ENCODE measurements at places on chromosomes 5 and 9.

DNA sequence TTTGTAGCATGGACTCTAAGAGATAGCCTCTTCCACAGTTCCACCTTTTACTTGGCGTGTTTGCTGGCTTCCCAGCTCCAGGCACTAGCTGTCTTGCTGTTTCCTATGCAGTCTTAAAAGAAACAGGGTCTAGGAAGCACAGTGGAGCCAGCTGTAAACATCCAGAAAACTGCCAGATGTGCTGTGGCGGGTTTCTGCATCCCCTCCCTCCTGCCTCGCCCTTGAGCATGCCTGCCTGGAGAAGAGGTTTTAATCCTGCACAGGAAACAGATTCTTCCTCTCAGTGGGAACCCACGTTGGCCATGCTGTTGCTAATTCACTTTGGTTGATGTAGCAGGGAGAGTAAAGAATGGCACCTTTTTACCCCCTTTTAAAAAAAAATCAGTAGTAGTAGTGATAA lies 121.3 kb downstream of the RPS23 start:
- no peak overlapping the region for H3K27ac ChIP-seq
- no peak overlapping the region for H3K4me3 ChIP-seq
- H3K4me1 ChIP-seq, result no peaks in the 10 kb centered on the region
- H3K27me3 ChIP-seq, result no peaks in the 10 kb centered on the region
- no peaks in the 10 kb centered on the region for H3K36me3 ChIP-seq

DNA sequence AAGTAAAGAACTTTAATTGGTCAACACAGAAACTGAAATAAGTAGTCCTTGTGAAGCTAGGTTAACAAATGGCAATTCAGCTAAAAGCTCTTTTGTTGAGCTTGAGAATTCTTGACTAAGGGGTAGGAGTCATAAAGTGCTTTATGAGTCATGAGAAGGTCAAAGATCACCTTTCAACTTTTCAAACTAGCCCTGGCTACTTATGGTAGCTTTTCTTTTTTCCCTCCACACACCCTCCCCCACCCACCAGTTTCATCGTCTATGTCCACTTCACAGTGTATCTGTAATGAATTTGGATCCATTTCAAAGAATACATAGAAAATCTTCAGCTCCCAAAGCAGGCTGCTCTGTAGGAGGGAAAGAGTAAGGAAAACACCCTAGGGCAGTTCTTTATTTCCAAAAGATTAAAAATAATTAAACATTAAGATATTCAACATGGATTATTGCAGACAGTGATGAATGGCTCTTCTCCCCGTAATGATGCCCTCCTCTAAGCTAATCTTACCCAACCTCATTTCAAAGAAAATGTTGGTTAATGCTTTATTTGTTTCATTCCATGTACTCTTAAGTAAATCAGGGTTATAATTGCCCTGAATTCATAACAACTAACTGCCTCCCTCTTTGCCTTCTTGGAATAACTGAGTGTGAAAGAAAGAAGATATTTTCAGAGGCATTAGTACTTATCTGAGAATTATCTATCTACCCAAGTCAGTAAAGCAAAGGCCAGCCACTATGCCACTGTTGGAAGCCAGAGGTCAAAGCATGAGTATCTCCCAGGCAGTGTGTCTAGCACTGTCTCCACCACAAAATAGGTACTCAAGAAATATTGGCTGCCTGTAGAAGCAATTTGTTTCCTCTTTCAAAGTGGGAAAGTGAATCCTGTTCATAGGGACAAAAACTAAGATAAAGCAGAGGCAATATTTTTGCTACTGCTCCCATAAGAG lies 290.6 kb downstream of the PIK3R1 start:
- DNase-seq, result no peak
- no peaks in the 10 kb centered on the region for H3K4me1 ChIP-seq
- H3K27ac ChIP-seq, result no peak overlapping the region
- no peak overlapping the region for H3K4me3 ChIP-seq
- H3K36me3 ChIP-seq, result no peaks in the 10 kb centered on the region
- H3K27me3 ChIP-seq, result no peaks in the 10 kb centered on the region

- H3K4me1 ChIP-seq, result peaks cover 15% of the 10 kb centered on the region
- no peak overlapping the region for H3K27ac ChIP-seq
- no peak for DNase-seq
- no peak overlapping the region for H3K4me3 ChIP-seq
- no peaks in the 10 kb centered on the region for H3K27me3 ChIP-seq
- H3K36me3 ChIP-seq, result peaks cover 18% of the 10 kb centered on the region
These were observed 17.2 kb downstream of the KDM3B start for GRCh38 chr5:138369706-138370105.

DNA sequence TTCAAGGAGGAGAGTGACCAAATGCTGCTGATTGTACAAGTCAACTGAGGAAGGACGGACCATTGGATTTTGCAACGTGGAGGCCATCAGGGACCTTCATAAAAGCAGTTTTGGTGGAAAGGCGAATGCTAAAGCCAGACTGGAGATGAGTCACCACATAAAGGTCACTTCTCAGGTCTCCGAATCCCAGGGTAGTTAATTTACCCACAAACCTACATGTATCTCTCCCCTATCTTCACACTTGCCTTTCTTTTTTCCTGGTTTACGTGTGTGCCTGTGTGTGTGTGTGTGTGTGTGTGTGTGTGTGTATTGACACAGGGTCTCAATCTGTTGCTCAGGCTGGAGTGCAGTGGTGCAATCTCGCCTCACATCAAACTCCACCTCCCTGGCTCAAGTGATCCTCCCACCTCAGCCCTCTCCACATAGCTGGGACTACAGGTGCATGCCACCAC lies 4.6 kb upstream of the CTNNA1 start:
- no peaks in the 10 kb centered on the region for H3K4me1 ChIP-seq
- H3K36me3 ChIP-seq, result no peaks in the 10 kb centered on the region
- H3K27me3 ChIP-seq, result no peaks in the 10 kb centered on the region
- no peak overlapping the region for H3K4me3 ChIP-seq

DNA sequence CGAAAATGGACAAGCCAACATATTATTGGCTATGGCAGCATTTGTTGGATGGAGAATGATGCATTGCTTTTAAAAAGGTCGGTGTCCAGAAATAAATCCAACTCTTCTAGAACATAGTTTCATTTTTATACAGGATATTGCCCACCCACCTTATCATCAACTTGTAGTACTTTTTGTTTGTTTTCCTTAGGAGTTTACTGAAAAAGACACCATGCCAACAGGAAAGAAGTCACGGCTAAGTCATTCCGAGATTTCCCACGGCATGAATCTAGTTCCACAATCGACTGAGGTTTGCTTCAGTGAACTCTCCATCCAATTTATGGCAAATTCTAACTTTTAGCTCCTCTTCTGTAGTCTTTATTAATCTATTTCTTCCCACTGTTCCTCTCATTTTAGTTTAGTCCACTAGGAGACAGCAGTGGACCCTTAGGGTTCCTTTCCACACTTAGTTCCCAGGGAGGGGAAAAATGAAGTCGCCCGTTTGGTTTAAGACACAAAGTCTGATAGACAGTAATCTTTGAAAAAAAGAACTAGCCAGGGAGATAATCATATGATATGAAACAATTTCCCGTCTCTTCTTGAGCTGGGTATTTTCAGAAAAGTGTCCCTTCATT lies 237.5 kb downstream of the AP3B1 start:
- no peak overlapping the region for H3K27ac ChIP-seq
- no peaks in the 10 kb centered on the region for H3K27me3 ChIP-seq
- no peaks in the 10 kb centered on the region for H3K4me1 ChIP-seq
- peak overlapping the region; percentile 48 for H3K4me3 ChIP-seq

DNA sequence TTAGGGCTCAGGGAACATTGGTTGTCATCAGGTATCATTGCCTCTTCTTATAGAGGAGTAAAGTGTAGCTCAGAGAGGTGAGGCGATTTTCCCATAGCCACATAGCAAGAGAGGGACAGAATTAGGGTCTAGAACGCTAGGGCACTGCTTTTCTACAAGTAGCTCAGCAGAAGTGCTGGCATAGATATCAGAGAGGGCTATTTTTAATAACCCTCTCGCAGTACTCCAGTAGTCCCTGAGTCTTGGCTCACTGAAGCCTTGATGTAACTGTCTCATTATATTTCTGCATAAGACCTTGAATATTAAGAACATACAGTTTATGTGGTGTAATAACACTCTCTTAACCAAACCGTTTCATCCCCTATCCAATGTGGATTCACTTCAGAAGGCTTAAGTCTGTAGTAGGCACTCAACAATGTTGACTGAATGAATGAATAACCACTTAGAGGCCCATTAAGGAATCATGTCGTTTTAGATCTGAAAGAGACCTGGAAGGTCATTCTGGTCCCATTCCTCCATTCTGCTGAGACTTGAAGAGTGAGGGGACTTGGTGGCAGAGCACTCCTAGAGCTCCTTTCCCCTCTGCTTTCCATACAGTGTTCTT lies 4.7 kb upstream of the FRMPD1 start:
- H3K4me3 ChIP-seq, result no peak overlapping the region
- no peaks in the 10 kb centered on the region for H3K36me3 ChIP-seq
- no peaks in the 10 kb centered on the region for H3K27me3 ChIP-seq

DNA sequence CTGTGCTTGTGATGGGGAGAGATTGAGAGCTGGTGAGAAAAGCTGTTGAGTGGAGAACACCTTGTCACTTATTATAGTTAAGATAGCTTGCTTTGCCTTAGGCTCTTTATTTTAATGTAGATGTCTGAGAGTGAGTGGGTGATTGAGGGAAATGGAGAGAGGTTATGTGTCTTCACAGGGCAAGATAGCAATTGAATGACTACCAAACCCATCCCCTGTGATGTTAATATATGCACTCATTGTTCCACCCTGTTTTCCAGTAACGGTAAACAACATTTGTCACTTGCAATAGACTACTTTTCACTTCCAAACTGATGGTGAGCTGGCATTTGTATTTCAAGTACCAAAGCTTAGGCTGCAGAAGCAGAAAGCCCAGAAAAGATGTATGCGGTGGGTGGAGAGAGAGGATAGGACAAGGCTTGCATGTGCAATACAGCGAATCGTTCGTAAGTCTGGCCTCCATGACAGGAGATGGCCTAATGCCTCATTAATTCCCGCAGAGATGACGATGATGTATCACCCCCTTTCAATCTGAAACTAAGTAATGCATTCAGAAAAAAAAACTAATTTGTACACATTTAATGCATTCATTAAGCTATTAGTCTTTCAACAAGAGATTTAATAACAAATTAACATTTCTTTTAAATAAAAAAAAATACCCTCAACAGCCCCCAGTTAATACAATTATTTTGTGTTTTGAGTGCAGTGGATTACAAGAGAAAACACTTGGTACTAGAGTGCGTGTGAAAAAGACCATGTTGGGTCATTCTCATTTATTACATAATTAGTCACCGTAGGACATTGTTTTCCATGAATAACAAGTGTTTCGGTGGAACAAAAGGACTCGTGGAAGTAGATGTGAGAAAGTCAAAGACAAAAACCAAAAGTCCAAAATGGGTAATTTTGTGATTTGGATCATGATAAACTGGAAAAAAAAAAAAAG lies 699.0 kb downstream of the BRINP1 start:
- H3K4me3 ChIP-seq, result no peak overlapping the region
- H3K36me3 ChIP-seq, result no peaks in the 10 kb centered on the region
- no peaks in the 10 kb centered on the region for H3K4me1 ChIP-seq
- H3K27ac ChIP-seq, result no peak overlapping the region
- H3K27me3 ChIP-seq, result no peaks in the 10 kb centered on the region
- DNase-seq, result no peak

DNA sequence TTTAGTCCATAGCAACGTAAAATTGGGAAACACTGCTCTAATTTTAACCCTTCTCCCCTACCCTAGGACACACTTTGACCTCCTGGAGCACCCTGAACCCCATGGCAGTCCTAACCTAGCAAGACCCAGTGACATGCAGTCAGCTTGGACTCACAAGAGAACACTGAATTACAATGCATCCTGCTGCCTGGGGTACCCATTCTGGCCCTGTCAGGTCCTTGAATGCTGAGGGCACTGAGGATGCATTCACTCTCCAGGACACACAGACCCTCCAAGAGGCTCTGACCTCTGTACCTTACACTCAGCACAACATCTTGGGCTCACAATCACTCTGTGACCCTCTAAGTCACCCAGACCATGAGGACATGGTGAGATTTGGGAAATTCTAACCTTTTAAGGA lies 1.8 kb upstream of the PROP1 start:
- H3K4me1 ChIP-seq, result no peaks in the 10 kb centered on the region
- H3K36me3 ChIP-seq, result no peaks in the 10 kb centered on the region
- no peak overlapping the region for H3K27ac ChIP-seq
- H3K27me3 ChIP-seq, result no peaks in the 10 kb centered on the region
- H3K4me3 ChIP-seq, result no peak overlapping the region
- no peak for DNase-seq

GRCh38 chr5:73143716-73144115 lies 23.3 kb downstream of the TMEM171 start:
- no peaks in the 10 kb centered on the region for H3K36me3 ChIP-seq
- H3K4me1 ChIP-seq, result no peaks in the 10 kb centered on the region
- H3K27ac ChIP-seq, result no peak overlapping the region
- H3K4me3 ChIP-seq, result no peak overlapping the region
- DNase-seq, result no peak

DNA sequence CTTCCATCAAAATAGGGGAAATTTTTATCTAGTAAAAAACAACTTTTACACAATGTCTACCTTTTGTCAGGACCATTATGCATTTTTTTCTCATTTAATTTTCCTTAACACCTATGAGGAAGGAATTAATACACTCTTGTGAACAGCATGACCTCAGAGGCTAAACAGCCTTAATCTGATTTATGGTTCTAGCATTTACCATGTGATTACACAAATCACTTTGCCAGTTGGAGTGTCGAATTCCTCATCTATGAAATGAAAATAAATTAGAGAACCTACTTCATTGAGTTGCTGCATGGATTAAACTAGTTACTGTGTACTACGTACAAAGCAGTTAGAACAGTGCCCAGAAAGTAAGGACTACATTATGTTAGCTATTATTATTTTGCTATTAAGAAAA lies 187.7 kb upstream of the MPDZ start:
- H3K27ac ChIP-seq, result no peak overlapping the region
- H3K36me3 ChIP-seq, result no peaks in the 10 kb centered on the region
- no peak overlapping the region for H3K4me3 ChIP-seq

DNA sequence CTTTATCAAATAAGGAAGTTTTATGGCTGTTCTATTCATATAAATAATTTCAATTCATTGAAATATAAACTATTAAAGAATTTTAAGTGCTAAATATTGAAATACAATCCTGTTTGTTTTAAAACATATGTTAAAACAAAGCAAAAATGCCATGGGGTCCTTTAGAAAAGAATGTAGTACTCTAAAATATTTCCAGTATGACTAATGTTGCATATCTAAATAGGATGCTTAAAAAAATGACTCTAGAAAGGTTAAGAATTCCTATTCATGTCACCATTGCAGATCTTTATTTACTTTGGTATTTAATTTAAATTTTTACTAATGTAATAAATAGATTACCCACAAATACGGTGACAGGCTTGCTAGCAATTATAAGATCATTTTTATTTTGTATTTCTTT lies 132.3 kb downstream of the ZNF608 start:
- H3K4me1 ChIP-seq, result no peaks in the 10 kb centered on the region
- H3K27me3 ChIP-seq, result no peaks in the 10 kb centered on the region
- no peak overlapping the region for H3K4me3 ChIP-seq

DNA sequence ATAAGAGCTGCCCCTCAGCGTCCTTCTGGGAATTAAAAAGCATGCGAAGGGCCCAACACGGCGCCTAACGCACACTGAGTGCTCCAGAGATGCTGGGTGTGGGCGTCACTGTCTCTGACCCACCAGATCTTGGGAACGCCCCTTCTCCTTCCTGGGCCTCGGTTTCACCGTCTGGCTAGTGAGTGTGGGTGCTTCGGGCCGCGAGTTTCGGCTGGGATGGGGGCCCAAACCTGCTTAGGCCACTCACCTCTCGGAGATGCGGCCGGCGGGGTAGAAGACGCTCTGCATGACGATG lies 3.7 kb downstream of the PIP5KL1 start:
- no peak for DNase-seq
- H3K4me1 ChIP-seq, result peaks cover 29% of the 10 kb centered on the region
- no peak overlapping the region for H3K27ac ChIP-seq
- no peak overlapping the region for H3K4me3 ChIP-seq
